ENCODE measurements at places on chromosomes 2 and 18.

DNA sequence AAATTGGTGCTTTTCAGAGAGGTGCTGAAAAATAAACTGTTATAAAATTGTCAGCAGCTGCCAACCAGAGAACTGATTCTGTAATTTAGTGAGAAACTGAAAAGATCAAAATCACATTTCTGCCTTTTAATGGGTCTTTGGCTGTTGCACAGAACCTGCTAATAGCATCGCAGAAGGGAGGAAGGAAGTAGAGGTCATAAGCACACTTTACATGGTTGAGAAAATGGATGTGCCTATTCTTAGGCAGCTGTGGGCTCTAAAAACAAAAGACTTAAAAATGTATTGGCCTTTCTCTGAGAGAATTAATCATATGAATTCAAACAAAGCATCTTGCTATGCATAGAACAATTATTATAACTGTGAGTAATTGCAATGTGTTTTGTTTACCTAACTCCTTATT is 1186.9 kb downstream of the DSC3 start:
- no peak for DNase-seq

DNA sequence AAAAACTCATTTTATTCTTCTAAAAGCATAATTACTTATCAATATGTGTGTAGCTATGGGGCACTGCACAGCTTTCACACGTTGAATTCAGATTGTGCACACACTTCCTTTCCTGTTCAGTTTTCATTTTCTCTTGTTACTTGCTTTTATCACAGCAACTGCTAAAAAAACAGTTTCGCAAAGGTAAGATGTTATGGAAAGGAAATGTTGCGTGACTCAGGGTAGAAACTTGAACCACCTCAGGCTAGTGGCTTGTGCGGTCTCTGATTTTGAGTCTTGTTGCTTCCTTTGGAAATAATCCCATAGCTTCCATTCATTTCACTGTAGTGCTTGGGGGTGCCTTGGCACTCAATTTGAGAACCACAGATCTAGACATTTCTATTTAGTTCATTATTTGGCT is 171.9 kb downstream of the FMNL2 start:
- no peak for DNase-seq

DNA sequence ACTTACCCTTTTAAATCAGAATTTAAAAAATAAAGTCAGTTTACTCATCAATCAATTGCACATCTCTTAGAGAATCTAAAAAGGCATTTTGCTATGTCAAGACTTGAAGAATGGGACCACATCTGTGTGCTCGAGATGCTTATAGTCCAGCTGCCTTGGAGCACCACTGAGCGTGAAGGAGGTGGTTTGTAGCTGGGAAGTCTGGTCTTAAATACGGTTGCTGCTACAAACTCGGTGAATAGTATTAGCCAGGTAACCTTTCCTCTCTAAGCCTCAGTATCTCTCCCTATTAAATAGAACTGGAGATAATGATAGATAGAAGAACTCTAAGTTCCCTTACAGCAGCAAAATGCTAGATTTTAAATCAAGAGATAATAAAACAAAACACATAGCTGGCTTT is 289.7 kb downstream of the TRIB2 start:
- DNase-seq: no peak

GRCh38 chr2:240872317-240873097 is 3.9 kb downstream of the AGXT start:
- no peak for DNase-seq

DNA sequence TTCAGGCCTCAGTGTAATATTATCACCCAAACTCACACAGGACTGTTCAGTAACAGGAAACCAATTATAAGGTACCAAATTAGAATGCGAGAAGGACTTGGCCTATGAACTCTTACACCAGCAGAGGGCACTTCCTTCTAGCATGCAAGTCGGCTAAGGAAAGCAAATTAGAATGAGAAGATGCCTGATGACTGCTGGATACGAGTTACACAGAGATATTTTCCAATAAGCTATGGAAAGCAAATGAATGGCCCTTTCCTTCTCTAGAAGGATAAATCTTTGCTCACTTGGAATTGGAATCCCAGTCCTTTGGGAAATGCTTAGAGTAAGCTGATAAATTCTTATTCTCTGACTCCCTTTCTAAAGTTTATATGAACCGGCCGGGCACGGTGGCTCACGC is 109.8 kb downstream of the AP1S3 start:
- peak; percentile 54 for DNase-seq

DNA sequence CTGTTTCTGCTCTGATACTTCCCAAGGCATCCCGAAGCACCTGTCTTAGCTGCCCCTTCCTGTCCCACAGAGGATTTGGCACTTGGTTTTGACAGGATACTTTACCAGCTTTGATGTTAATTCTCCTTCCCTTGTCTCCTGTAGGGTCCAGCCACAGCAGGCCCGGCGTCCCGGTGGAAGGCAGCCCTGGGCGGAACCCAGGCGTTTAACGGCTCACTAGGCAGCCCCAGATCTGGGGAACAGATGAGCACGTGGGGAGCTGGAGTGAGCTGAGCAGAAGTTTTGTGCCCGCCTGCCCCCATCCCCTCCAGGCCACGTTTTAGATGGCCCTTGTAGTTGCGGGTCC is 11.4 kb downstream of the ANKRD23 start:
- no peak for DNase-seq

DNA sequence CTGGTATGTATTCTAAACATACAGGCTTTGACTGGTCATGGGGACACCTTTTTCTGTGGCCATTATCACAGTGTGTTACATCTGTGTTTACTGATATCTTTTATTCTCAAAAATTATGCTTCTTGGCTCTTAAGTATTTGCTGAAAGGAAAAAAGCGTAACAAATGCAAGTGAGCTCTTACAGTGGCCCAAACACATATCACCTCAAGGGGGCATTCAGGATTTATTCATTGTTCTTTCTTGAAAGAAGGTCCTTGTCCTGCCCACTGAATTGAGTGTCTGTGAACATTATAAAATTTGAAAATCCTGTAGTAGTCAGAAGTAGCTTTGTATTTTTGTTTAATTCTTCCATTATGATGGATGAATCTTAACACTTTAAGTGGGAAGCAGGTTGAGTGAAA is 454.5 kb downstream of the XIRP2 start:
- DNase-seq: no peak

GRCh38 chr2:65416945-65417344 is 15.5 kb downstream of the SPRED2 start:
- no peak for DNase-seq

GRCh38 chr18:77059294-77059916 is 73.2 kb downstream of the MBP start:
- DNase-seq: no peak

GRCh38 chr2:75256485-75256884 is 57.2 kb upstream of the TACR1 start:
- DNase-seq: no peak

- DNase-seq: no peak
These were observed 37.6 kb upstream of the PMAIP1 start for GRCh38 chr18:59861963-59862819.

DNA sequence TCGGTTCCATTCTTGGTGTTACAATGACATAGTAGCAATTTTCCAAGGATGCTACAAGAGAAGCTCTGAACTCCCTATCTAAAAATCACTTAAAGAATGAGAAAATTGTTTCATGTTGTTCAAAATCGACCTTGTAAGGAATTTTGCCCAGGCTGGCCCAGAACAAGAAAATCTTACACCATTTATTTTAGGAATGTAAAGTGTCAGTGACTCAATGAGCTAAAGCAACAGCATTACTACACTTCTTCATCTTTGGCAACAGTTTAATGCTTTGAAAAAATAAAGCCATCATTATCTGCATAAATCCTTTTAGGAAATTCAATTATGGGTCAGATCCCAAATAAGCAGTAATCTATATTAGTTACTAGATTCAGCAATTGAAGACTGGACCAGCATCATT is 38.6 kb downstream of the SLC25A12 start:
- no peak for DNase-seq

GRCh38 chr2:177529166-177529565 is 136.6 kb downstream of the AGPS start:
- DNase-seq: no peak

DNA sequence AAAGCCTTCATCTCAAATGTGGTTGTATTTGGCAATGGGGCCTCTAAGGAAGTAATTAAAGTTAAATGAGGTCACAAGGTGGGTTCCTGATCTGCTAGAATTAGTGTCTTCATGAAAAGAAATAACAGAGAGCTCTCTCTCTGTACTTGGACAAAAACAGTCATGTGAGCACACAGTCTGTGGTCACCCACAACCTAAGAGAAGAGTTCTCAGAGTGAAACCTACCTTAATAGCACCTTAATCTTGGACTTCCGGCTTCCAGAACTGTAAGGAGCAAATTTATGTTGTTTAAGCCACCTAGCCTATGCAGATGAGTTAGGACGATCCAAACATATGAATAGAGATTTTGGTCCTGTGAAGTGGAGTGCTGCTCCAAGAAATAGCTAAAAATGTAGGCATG is 758.9 kb downstream of the LRRTM4 start:
- DNase-seq: no peak

DNA sequence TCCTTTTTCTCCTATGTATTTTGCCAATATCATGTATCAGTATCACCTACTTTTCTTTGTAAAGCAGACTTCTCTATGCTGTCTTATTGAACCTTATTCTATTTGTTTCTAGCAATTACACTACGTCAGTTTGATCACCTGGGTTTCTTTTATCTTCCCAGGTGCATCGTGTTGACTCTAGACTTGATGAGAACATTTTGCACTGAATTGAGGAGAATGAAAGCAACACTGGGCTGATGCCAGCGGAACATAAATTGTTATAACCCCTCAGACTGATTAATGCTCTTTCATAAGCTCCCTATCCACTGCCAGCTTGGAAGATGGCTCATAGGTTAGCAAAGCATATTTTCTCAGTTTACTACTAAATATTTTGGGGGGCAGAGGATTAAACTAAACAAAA is 140.6 kb downstream of the EPHA4 start:
- no peak for DNase-seq

- DNase-seq: no peak
These were observed 513.9 kb upstream of the NXPH2 start for GRCh38 chr2:139293992-139294548.

- DNase-seq: no peak
These were observed 18.2 kb downstream of the COX7A2L start for GRCh38 chr2:42342795-42343241.

DNA sequence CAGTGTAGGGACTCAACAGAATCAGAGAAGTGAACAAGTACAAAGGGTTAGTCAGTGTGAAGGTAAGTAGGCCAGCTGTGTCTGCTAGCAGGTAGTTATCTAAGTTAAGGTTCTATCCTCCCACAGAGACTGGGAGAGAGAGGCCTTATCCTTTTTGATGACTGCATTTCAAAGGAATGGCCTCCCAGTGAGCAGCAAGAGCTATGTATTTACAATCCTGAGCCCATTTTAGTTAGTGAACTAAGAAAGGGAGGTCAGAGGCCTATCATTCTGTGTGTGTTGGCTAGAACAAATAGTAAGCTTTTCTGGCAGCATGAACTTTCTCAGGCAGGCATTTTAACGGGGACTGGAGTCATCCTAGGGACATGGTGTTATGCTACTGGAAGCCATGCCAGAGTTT is 182.9 kb downstream of the VWC2L start:
- peak; percentile 17 for DNase-seq

- DNase-seq: no peak
These were observed 229.2 kb downstream of the HDAC4 start for GRCh38 chr2:239171643-239172042.

GRCh38 chr2:2804528-2804927 is 473.5 kb upstream of the MYT1L start:
- no peak for DNase-seq

DNA sequence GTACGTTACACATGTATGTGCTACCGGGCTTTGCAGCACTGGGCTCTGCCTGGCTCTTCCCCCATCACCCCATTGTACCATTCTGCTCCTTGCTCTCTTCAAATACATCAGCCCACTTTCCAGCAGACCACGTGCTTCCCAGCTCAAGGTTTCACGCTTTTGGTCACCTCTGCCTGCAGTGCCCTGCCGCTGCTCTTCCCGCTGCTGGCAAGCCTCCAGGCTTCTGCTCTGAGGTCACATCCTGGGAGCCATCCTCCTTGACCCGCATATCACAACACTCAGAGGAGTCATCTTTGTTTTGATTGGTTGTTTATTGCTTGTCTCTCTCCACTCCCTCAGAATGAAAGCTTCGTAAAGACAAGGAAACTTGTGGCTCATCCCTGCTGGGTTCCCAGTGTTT is 34.1 kb downstream of the KIF5C start:
- no peak for DNase-seq

GRCh38 chr2:55151733-55152433 is 80.2 kb downstream of the CLHC1 start:
- no peak for DNase-seq

DNA sequence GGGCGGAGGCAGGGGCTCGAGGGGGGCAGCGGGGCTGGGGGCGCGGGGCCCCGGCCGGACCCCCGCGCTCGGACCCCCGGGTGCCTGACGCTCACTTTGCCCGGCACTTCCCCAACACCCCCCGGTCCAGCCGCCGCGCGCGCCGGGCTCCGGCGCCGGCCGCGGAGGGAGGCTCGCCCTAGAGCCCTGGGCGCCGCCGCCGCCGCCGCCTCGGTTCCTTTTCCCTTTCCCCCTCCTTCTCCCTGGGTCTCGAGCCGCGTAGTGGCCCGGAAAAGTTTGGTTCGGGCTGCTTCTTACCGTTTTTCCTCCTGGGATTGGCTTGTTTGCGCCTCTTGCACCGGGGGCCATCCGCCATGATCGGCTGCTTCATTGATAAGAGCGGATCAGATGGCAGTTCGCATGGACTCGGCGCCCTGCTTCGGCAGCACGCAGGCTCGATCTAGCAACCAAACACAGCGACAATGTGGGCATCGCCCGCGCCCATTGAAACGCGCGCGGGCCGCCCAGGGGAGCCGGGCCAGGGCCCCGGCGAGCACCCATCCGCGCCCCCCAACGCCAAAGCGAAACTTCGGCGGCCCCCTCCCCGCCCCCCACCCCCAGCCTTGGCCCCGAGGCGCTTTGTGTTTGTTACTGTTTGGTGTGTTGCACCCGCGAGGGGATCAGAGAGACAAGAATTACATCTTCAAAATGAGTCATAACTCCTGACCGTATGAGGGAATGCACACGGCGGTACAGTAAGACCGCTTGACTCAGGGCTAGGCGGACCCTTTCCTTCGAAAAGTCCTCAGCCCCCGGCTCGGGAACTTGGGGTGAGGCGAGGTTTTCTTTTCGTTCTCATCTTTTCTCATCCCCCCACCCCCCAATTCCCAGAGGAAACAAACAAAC is 2.7 kb downstream of the ZEB2 start:
- peak; percentile 88 for DNase-seq

DNA sequence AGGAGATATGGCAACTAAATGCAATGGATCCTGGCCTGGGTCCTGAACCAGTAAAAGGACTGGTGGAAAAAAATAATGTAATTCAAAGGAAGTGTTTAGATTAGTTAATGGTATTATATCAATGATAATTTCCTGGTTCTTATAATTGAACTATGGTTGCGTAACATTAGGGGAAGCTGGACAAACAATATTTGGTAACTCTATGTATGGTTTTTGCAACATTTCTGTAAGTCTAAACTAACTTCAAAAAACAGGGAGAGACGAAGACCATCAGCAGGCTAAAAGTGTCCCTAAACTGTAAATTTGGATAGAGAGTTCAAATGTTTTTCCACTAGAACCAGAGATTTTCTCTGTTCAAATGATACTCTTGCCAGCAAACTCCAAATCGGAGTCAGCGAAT is 36.9 kb downstream of the KLF7 start:
- no peak for DNase-seq
